ENCODE measurements at places on chromosomes 13 and 19.

- DNase-seq, result no peak
Measured at GRCh38 chr13:53068585-53069520, 40.2 kb downstream of the OLFM4 start.

- peak; percentile 96 for DNase-seq
Measured at GRCh38 chr19:18397242-18398202, at the start of gene LRRC25. Gene LRRC25, minus strand, starts transcription at chr19:18397622. Its CDS starts 659 bp downstream, at chr19:18396963.

DNA sequence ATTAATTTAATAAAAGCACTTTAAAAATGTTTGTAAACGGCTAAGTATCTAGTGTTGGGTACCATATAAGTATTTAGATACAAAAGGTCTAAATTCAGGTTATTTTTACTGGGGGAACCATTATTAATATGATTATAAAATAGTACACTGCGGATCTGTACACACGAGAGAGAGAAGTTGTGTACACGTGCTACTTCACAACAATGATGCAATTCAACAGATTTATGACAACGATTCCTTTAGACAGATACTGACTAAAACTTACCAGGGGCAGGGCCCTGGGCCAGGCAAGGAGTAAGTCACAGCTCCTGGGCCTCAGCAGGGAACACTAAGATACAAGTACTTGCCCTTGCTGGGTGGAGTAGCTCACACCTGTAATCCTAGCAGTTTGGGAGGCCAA lies 29.1 kb upstream of the TPTE2 start:
- DNase-seq, result no peak

DNA sequence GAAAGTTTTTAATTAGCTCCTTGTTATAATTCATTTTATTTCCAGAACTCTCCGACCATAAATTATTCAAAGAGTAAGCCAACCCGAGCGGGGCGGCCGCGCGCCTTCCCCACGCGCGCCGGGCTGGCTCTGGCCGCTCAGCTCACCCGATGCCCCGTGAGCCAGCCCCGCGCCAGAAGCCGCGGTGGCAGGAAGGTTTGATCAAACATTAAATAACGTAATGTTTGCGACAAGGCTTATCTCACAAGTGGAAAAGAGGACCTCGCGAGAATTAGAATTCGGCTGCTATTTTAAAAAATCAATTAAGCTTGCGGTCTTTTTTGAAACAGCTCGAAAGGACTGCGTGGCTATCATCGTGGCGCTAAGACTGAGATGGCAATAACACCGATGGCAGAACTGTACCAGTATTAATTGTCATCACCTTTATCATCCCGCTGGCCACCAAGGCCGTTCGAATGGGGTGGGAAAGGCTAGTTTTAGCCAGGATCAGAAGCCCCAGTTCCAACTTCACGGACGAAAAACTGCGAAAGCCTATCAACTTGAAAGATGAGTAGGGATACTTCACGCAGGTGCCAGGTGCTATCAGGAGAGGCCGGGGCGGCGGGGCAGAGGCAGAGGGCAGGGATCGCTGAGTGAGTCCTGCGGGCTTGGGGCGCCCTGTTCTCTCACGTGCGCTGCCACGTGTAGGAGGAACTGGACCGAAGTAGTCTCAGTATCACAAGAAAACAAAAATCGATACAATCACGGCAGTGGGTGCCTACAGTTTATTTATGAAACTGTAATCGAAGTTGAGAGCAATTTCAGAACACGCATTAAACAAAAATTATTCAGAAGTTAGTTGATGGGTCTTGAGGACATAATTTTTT lies 6.4 kb downstream of the POU4F1 start:
- no peak for DNase-seq

DNA sequence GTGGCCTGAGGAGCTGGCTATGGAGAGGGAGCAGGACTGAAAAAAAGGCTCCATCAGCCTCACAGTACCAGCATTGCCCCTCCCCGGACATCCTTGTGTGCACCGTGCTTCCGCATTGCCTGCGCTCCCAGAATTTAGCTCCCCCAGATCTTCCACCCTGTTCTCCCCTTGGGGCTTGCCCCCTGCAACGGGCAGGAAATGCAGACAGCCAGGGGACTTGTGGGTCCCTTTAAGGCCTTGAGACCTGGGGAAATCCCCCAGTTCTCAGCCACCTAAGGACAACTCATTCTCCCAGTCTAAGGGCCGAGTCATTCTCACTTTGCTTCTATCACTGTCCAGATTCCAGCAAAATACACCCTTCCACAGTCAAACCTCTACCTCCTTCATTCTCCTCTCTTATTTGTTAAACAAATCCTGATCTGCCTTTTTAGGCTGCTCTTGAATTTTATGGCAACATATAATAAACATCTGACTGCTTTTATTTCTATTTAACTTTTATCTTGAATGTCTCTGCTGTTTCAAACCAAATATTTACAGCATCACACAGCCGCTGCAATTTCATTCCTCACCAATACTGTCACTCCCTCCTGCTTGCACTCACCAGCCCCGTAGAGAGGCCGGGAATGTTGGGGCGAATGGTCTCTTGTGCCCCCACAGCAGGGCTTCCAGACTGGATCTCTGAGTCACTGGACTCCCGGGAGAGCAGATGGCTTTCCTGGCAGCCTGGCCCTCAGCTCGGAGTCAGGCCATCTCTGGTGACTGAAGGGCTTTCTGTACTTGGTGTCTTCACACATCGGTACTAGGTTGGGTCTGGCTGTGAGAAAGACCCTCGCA lies 221.9 kb downstream of the TSHZ3 start:
- DNase-seq, result no peak

GRCh38 chr19:47779524-47780214 lies 1.2 kb downstream of the SELENOW start:
- no peak for DNase-seq

GRCh38 chr13:32036126-32036695 lies 4.6 kb downstream of the FRY start:
- DNase-seq, result peak; percentile 61

GRCh38 chr19:15759962-15760565 lies 22.3 kb downstream of the OR10H3 start:
- DNase-seq, result no peak

GRCh38 chr19:10670182-10670581 lies 16.0 kb downstream of the ILF3 start:
- no peak for DNase-seq

DNA sequence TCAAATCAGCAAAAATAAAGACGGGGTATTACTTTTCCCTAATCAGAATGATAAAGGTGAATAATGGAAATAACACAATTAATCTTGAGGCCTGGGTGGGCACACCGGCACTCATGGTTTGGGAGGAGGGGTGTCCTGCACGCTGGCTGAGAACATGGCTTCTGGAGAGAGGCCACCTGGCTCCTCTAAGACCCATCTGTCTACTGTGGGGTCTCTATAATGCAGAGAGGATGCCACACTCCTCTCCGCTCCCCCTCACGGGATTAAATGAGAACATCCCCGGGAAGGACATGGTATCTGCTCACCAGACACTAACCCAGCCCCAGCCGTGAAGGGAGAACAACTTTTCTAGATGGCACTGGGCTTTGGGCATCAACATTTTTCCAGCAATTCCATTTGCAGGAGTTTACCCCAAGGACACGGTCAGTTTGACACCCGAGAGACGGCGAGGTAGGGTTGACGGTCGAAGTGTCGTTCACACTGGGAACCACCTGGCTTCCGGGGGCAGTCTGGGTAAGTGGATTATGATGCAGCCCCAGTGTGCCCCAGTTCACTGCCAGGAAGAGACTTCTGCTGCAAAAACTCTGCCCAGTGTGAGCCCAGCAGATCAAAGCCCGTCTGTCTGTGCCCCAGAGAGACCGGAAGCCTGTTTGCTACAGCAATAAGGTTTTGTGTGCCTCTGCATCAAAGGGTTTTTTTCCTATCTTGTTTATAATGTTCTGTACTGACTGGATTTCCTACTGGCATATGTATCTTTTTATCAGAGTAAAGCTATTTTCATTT lies 56.6 kb downstream of the CEBPG start:
- DNase-seq, result no peak

DNA sequence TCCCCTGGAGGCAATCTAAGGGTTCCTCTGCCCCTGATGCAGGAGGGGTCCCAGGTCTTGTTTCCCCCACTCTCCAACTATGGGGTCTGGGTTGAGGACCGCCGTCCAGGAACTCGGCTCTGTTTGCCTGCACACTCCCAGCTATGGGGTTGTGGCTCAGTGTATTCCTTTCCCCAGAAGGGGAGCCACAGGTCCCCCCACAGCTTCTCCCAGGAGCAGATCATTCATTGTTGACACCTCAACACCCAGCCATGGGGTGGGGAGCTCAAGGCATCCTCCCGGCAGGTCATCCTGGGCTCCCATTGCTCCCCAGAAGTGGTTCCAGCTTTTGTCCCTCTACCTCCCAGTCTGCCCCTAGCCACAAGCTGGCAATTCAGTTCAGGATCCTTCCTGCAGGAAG lies 975 bp downstream of the ZNF358 start:
- no peak for DNase-seq

- DNase-seq, result no peak
Measured at GRCh38 chr13:66578305-66578704, 651.8 kb downstream of the PCDH9 start.

GRCh38 chr13:56066321-56066720 lies 1074.4 kb upstream of the PRR20A start:
- DNase-seq, result no peak

GRCh38 chr13:88840085-88840484 lies 1168.9 kb downstream of the SLITRK5 start:
- DNase-seq, result no peak

DNA sequence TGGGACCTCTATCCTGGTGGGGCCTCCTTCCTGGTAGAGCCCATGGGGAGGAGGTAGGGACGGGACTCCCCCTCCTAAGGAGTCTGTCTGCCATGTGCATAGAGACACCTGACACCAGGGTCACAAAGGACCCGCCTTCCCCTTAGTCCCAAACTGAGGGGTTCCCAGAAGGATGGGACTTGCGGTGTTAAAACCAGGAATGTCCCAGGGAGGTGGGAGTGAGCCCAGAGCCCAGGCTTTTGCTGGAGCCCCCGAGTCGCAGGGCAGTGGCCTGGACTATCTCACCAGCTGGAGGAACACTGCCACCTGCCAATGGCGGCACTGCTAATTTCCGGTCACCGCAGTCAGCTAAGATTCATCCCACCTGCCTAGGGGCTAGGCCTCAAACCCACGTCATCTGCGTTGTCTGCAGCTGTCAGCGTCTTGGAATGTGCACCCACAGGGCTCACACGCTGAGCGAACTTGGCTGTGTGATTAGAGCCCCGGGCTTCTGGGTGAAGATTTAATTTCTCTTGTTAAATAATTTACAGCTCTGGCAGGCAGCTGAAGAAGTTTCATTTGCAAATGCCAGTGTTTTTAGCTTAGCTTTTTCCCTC lies 31.9 kb upstream of the ATP11A start:
- no peak for DNase-seq

GRCh38 chr19:7772752-7773291 lies 9.8 kb downstream of the CLEC4M start:
- peak; percentile 96 for DNase-seq

- no peak for DNase-seq
Measured at GRCh38 chr19:1362387-1363257, 21.1 kb upstream of the NDUFS7 start.

- peak; percentile 67 for DNase-seq
Measured at GRCh38 chr19:45901432-45901911, 941 bp downstream of the MYPOP start.

GRCh38 chr19:5678071-5678718 lies 2.1 kb downstream of the MICOS13 start:
- DNase-seq, result no peak

- no peak for DNase-seq
Measured at GRCh38 chr13:83325125-83325853, 557.0 kb downstream of the SLITRK1 start.

Data from inflammatory macrophage treated with lipopolysaccharide for 4 hours (primary cell).